ENCODE measurements at places on chromosomes 1 and 21.

DNA sequence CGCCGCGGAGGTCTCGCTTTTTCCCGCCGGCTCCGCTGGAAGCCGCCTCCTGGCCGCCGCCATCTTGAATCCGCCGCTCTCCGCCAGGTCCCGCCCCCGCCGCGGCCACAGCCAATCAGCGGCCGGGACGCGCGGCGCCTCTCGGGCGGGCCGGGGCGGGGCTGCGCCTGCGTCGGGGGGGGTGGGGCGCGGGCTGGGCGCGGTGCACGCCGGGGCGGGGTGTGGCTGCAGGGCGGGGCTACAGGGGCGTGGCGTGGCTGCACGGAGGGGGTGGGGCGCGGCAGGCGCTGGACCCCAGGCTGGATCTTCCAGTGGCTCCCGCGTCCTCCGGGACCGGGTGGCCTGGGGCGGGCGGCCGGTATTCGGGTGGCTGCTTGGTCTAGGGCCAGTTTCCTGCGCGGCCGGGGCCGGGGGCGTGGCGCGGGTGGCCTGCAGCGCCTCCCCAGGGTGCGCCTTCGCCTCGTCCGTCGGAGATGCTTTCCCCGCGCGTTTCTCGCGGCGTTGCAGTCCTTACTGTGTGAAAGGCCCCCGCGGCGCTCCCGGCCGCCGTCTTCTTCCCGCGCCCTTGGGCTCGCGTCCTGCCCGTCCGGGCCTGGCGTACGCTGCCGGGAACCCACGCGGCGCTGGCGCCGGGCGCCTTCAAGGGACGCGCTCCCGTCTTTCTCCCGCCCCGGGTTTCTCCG lies 575 bp downstream of the PCNT start:
- peak; percentile 81 for DNase-seq

GRCh38 chr21:42379426-42380215 lies 13.3 kb upstream of the TFF1 start:
- DNase-seq = no peak

DNA sequence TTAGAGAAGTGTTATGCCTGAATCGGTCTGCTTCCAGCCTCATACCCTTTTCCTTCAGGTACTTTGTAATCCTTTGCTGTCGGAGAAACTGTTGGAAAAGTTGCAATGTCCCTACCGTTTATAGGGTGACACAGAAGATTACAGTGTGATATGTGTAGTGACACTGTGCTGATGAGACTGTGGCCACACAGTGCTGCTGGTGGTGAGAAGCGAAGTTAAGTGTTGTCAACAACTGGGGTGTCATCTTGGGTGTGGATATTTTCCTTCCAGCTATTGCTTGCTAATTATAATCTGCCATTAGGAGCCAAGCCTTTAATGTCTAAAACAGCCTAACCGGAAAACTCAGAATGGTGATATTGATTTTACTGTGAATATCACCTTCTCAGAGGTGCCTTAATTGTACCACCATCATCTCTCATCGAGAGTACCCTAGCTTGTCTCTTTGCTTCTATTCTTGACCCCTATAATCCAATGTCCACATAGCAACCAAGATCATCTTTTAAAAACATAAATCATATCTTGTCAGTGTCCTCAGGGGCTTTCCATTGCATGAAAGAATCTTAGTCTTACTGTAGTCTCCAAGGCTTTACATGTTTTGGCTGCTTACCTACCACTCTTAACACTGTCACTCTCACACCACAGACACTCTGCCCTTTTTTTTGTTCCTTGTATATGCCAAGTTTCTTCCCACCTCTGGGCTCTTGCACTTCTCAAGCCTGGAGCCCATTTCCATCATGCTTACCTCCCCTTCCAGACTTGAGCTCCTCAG lies 89.4 kb upstream of the PGD start:
- no peak for DNase-seq

DNA sequence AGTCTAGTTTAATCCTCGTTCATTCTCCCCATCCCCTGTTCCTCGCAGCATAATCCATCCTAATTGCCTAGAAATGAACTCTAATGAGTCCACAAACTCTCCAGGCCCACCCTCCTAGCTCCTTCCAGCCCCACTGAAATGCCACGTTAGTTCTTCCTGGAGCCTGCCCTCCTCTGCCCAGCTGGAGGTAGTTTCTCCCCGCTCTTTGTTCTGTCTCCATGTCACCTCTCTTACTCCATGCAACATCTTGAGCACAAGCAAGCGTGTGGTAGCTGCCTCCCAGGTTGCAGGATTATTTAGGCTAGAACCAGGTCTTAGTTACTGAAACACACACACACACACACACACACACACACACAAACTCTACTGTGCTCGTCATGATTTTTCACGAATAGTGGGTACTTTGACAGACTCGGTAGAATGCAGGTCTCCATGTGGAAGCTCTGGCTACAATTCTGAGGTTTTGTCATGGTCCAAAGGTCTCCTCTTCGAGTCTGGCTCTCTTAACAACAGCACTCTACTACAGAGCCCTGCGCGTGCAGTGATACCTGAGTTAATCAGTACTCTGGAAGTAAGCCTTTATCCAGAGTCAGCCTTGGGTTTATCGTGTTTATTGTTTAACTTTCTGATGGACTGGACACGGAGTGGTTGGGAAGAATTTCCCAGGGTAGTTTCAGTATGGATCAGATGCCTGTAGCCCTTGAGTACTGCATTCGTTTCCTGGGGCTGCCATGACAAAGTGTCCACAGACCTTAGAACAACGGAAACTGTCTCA lies 27.5 kb downstream of the HUNK start:
- no peak for DNase-seq

DNA sequence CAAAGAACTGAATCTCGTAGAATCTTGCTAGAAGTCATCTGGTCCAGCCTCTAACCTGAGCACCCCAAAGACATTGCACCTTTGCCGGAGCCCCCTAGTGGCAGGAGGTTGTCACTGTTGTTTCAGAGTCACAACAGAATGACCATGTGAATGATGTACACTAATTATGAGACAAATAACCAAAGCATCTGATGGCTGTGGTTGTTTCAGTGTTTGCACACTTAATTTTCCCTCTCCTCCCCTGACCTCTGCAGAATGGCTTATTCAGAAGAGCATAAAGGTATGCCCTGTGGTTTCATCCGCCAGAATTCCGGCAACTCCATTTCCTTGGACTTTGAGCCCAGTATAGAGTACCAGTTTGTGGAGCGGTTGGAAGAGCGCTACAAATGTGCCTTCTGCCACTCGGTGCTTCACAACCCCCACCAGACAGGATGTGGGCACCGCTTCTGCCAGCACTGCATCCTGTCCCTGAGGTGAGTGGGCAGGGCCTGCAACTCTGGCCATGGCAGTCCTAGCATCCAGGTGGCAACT lies 26.4 kb downstream of the TRAF5 start:
- DNase-seq = peak; percentile 14

DNA sequence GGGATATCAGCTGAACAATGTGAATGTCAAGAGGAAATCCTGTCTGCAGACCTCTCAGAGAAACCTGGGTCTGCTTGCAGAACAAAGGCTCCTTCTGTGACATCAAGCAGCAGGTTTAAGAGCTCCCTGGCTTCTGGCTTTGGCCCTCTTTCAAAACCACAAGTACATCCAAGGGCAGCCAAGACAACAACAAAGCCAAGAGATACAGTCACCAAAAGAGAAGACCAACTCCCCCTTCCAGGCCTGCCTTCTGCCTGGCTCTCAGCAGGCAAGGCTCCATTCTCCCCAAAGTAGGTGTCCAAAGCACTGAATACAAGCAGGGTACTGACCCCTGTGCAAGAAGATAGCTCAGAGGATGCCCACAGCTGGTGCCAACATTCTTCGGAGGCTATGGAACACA lies 11.5 kb downstream of the BCAR3 start:
- no peak for DNase-seq

DNA sequence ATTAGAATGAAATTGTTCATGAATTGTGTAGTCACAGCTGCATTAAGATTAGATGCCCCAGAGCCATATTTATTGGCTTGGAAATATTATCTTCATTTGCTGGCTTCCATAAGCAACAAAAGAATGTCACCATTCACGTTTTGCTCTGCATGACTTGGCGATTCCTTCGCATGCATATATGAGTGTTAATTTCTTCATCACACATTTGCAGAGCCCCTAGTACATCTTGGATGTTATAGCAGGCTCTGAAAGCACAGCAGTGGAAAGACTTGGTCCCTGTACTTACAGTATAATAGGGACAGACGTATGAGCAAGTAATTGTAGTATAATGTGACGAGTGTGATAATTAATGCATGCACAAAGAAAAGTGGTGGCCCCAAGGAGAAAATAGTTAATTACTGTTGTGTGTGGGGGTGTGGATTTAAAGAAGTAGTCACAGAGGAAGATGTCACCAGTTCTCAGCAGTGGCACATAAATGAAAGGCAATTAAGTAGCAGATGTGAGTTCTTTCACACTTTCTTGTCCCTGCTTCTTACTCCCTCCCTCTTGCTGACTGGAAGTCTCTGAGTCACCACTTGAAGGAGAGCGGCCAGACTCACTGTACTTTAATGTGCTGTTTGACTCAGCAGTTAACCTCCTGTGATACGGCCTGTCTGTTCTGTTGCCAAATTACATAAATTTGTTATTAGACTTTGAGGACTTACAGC lies 21.0 kb downstream of the S100A10 start:
- DNase-seq = no peak

DNA sequence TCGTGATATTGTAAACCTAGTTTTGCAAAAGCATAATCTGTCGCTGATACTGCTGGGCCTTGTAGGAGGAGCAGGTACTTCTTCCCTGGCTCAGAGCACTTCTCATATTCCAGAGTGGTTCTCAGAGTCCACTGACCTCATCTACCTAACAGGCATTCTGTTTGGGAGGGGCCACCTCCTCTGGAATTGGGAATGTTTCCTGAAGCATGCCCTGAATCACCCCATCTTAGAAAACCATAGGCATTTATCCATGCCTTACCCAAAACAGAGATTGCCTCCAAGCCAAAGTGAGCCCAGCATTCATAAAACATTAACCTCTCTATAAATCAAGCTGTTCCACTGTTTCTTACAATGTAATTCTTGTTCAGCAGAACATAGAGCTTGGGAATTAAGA lies 35.1 kb downstream of the SLC44A3 start:
- no peak for DNase-seq

- DNase-seq = no peak
Observed at GRCh38 chr1:99777752-99778151, 11.3 kb upstream of the FRRS1 start.

GRCh38 chr1:218482683-218483082 lies 137.5 kb downstream of the TGFB2 start:
- DNase-seq = no peak

DNA sequence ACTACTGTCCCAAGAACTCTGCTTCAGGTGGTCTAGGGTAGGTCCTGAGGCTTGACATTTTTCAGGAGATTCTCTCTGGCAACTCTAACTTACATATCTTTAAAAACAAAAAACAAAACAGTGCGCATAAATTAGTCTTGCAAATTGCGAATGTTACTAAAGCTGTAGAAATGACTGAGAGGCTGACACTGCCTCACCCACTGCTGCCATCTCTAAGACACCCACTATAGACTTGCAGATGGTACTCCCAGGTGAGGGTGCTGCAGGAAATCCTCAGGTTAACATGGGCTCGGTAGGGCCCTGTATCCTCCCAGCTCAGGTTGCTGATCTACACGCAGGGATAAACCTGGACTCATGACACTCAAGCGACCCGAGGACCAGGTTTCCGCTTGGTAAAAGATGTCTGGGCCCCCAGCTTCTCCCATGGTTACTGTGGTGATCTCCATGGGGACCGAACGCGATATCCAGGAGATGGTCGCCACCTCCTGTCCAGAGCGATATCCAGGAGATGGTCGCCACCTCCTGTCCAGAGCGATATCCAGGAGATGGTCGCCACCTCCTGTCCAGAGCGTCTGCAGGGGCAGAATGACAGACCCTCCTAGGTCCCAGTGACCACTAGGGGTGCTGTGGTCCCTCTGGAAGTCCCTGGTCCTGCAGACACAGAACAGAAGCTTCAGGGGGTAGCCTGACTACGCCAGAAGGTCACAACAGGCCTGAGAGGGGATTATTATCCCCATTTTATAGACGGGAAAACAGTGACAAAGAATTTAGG lies 16.2 kb upstream of the LY9 start:
- DNase-seq = peak; percentile 36

- no peak for DNase-seq
Observed at GRCh38 chr1:27650171-27650538, 15.2 kb upstream of the FGR start.

DNA sequence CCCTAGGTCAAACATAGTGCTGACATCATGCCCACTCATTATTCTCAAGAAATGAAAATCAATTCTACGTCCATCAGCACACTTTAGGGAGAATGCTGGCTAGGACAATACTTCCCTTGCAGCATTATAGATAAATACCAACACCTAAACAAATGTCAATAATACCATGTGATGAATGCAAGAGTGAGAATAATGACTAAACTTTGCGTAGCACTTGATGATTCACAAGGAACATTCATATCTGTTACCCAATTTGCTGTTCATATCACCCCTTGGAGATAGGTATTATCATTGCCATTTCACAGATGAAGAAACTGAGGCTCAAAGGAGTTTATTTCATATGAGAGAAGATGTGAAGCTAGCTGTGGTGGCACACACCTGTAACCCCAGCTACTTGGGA lies 24.8 kb upstream of the EPS15 start:
- DNase-seq = no peak

DNA sequence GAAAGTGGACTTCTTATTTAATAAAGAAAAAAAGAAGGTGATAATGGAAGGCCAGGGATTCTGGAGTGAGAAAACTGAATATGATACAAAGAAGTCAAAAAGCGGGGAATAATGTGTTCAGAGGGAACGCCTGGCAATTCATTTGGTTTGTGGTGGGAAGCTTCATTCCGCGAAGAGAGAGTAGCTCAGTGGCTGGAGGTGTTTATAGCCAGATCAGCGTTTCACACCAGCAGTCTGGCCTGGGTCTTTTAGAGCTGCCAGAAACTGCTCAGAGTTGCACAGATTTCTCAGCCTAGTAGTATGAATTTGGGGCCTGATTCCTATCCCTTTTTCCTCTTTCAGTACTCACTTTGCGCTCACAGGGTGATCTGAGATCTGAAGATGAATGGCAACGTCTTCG lies 67.8 kb upstream of the IPO9 start:
- no peak for DNase-seq

DNA sequence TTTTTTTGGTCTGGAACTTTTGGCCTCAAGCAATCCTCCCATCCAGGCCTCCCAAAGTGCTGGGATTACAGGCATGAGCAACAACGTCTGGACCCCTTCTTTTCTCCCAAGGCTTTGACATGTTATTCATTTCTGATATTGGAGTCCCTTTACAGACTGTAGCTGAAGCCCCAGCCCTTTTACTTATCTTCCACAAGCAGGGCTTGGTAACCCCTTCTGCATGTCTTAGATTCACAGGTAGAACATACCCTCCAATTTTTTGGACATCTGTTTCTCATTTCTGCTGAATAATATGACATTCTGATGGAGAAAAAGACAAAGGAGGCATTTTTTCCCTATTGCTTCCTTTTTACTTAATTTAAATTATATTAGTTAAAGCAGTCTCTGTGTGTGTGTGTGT lies 39.2 kb upstream of the RGS21 start:
- DNase-seq = no peak

DNA sequence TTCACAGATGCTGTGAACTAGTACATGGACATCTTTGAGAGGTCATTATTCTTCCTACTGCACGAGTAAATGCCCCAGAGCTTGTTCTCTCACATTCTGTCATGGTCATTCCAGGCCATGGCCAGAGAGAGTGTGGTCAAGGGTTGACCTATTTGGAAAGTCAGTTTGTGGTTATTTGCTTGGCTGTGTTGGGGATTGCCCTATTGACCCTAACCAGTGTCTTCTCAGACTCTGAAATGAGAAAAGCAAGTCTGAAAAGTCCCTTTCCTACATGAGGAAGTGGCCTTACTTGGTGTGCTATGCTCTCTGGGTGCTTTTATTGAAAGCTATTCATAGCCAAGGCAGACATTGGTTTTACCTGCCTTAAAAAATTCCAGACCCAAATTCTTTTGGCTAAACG lies 26.6 kb downstream of the CLIC6 start:
- no peak for DNase-seq

Measured in stimulated activated CD4-positive, alpha-beta T cell treated with anti-CD3 and anti-CD28 coated beads, Interleukin-1b, Interleukin-23, amount 100 ng/mL, for 1 hour (primary cell).